SW 1271 (cell line): ENCODE measurements at places on chromosomes 6 and 20.

GRCh38 chr6:46760925-46761324, 14.2 kb downstream of the ANKRD66 start:
- DNase-seq, result no peak

- DNase-seq, result no peak
Measured at GRCh38 chr6:45610832-45611231, 233.1 kb upstream of the SUPT3H start.

DNA sequence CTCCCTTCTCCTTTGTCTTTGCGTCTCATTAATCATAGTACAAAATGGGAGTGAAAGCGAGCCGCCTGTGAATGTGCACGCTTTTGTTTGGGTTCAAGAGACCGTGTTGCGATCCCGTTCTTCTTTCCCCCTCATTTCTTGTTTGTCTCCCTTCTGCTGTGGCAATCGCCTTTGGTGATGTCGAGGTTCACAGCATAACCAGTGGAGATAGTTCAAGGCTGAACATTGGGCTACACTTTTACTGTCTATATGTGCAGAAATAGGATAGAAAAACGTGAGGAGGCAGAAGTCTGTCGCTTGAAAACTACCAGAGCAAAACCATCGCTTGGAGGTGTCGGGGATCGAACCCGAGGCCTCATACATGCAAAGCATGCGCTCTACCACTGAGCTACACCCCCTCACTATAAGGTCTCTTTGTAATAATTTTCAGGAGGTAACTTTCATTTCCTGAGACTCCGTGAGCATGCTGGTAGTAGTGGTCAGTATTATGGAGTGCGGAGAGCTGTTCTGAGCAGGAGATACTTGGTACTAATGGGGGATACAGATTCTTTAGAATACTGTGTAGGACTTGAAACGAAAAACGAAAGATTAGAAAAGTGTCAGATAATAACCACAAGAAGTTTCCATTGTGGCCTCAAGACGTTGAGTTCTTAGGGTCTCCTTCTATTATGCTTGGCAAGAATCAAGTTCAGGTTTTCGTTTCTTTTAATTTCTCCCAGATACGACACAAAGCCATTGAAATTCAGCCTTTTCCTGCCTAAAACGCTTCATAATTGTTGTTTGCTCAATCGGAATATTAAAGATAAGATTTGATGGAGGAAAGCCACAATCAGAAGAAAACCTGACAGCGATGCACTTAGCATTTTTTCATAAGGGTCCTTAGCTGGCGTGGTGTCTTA, 106.6 kb downstream of the TRIM27 start:
- DNase-seq, result peak; percentile 71

GRCh38 chr6:42727087-42727611, 4.8 kb upstream of the PRPH2 start:
- DNase-seq, result no peak

DNA sequence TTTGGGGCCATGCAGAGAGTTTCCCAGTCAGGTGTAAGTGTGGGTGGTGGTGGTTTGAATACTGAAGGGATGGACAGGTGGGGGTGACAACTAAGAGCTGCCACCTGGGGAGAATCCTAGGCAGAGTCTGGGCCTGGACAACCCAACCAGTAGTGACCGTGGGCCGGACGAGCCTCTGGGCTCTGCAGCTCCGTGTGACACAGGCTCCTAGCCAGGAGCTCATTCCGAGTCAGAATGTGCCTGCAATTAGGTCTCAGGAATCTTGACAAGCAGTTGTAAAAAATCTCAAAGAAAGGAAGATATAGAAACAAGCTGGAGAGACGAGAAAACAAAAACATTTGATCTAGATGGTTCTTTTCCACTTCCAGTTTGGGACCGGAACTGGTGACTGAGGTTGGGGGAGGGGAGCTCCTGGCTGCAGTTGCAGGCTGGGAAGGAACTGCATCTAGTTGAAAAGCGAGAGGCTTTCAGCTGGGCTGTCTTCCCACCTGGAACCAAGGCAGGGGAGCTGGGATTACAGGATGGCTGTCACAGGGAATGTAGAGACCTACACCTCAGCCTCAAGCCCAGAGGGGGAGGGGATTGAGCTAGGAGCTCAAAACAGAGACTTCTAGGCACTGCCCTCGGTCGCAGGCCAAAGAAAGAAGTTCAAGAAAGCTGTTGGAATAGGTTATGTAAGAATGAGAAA, 156.9 kb downstream of the PAX1 start:
- DNase-seq, result no peak

DNA sequence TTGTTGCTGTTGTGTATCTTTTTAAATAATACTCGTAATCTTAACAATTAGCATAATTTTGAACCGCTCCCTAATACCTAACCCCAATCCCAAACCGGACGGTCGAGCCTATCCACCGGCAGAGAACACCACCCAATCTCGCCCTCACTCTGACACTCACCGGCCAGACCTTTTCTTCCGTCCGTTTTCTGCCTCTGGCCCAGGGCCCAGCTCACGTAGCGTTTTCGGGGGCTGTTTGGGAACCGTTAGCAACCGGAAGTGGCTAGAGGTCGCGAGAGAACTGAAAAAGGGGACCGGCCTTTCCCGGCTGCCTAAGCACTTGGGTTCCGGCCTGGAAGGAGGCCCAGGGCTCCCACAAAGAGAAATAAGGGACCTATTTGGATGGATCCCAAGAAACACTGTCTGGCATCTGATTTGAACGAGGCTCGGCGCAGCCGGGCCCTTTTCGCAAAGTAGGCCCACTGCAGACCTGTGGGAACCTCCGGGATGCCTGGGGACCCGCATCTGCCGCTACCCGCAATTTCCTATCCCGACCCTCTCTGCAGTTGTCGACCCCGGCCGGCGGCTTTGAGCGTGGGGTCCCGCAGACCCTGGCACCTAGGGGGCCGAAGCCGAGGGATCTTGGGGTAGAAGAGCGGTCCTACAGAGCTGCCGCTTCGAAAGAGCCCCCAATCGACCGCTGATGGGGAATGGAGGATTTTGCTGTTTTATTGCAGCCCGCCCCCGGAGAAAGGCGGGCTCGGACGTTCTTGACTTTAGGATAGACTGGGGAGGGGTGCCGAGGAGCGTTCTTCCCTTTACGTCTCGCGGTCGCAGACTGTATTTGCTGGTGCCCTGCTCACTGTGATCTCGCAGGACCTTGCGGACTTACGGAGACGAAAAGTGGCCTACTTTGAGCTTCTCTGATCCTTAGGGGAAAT, 4.8 kb upstream of the ZKSCAN8 start:
- DNase-seq, result peak; percentile 93

DNA sequence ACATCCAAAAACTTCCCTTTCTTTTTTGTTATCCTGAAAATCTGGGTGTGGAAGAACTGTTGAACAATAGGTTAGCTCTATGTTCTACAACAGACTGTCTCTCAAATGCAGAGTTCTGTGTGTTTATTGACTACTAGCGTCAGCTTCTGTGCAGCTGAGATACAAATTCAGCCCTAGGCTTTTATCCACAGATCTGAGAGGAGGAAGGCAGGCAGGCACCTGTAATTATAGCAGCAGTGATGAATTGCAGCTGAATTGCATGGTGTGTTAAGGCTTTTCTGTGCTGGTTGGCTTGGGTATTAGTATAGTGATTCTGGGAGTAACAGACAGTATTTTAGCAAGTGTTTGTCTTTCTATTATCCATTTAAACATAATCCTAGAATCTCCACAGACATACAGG, 24.4 kb downstream of the GRIK2 start:
- DNase-seq, result no peak

- no peak for DNase-seq
Measured at GRCh38 chr20:18722371-18722770, 91.2 kb upstream of the SCP2D1 start.

DNA sequence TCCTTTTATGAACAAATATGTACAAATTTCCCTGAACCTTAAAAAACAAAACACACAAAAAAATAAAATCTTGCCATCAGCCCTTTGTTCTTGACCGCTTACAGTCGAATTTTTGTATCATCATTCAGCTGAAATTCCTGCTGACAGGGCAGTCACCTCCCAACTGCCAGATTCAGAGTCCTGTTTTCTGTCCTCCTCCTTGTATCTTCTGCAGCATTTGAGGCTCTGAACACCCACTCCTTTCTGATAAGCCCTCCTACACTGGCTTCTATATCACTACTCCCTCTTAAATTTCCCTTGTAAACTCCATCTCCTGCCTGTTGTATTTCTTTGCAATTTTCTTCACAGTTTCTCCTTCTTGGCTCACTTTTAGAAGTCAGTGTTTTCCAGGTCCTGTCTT, 77.8 kb upstream of the CCN6 start:
- no peak for DNase-seq

DNA sequence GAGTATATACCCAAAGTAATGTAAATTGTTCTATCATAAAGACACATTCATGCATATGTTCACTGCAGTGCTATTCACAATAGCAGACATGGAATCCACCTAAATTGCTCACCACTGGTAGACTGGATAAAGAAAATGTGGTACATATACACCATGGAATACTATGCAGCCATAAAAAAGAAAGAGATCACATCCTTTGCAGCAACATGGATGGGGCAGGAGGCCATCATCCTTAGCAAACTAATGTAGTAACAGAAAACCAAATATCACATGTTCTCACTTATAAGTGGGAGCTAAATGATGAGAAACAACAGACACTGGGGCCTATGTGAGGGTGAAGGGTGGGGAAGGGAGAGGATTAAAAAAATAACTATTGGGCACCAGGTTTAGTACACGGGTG, 11.5 kb upstream of the TMEM200A start:
- no peak for DNase-seq

DNA sequence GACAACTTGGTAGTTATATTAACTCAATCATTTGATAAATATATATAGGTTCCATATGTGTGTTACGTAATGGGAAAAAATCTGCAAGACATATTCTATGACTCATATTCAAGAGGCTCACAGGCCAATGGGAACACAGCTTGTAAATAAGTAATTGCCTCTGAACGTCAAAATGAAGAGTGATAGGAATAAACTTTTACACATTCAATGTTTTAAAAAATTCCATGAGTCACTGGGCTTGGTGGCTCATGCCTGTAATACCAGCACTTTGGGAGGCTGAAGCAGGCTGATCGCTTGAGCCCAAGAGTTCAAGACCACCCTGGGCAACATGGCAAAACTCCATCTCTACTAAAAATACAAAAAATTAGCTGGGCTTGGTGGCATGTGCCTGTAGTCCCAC, 209.4 kb upstream of the MCHR2 start:
- peak; percentile 31 for DNase-seq

DNA sequence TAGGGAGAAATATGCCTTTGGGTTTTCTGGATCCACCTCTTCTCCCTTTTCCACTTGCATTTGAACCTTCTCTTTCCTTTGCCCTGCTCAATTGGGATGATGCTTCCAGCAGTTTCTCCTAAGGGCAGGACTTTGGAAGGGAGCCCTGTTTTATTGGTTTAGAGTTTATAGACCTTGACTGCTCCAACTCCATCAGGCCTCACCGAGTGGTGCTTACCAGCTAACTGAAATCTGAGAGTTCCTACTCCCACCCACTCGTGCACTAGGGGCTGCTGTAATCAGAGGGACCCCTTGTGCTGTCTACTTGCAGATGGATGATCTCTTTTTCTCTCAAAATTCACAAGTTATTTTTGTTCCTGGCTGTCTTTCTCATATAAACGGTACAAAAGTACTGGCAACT, 121.3 kb upstream of the SLC22A16 start:
- no peak for DNase-seq

DNA sequence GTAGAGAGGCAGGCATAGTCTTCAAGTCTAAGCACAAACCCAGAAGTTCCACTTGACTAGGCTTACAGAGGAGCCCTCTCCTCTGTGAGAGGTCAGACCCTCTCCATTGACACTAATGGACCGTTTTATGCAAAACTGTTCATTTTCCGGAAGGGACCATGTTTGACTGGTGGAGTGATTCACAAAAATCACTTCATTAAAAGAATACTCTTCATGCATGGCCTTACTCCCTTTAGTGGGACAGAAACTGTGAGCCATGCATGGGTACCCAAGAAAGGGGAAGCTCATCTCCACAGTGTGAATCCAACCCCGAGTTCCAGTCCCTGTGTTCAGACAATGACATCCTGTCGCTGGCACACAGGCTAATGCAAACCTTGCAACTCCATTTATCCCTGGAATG, 63.2 kb downstream of the OLIG3 start:
- DNase-seq, result no peak

DNA sequence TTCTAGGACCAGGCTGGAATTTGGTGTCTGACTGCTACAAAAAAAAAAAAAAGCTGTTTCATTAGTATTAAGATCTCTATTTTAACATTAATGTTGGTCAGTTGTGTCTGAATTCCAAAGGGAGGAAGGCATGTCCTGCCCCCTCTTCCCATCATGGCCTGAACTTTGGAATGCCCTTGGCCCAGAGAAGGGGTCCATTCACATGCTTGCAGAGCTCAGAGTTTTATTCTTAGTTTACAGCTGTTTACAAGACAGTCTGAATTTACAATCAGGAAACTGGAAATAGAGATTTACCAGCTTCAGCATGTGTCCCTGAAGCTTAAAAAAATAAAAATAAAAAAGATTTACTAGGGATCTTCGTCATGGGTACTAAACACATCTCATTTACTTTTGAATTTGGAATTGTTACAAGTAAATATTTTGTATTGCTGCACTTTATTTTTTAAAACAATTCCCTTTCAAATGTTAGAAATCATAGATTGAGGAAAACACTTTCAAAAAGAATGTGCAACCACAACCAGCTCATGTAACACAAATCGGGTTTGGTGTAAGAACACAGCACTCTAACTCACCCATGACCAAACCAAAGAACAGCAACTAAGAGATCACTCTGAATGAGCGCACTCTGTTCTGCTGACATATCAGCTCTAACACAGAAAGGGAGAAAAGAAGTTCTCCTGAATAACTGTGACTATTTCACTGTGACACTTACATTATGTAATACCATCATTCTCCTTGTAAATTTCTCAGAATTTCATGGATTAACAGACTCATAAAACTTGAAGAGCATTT, 6.6 kb upstream of the SERPINB6 start:
- no peak for DNase-seq

DNA sequence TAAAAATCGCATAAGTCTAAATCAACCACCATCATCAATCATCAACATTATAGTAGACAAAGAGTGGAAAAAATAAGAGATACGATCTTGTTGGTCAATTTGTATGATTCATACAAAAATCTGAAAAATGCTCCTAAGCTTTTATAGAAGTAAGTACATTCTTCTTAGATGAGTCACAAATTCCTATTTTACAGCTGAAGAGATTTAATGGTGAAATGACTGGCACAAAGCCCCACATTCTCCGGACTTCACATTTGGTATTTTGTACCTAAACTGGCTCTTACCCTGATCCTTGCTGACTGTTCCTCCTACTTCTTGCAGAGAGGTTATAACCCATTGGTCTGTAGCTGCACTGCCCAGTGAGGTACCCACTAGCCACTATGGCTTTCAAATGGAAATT, 29.9 kb upstream of the PREP start:
- peak; percentile 92 for DNase-seq

- DNase-seq, result no peak
Measured at GRCh38 chr6:100987556-100987955, 106.4 kb upstream of the ASCC3 start.

GRCh38 chr6:32152769-32153563, 975 bp upstream of the PPT2 start:
- no peak for DNase-seq

- DNase-seq, result no peak
Measured at GRCh38 chr20:50895111-50895830, 36.0 kb downstream of the ADNP start.
